Fibroblast of villous mesenchyme (primary cell): ENCODE measurements at places on chromosomes 1 and 21. TPM values are rescaled to one million over a fixed set of nuclear protein-coding genes. Genes with fewer than 3 reads are reported as not detected.

C1orf94 gene
- not detected in 2 replicates for total RNA-seq

OPRD1 gene
- under 0.01 TPM in 1 of 2 replicates, not detected in the other for total RNA-seq

TRAF3IP3 gene
- total RNA-seq = not detected in 2 replicates

ETV3L gene
- not detected in 2 replicates for total RNA-seq

COL11A1 gene
- 18.6 and 19.6 TPM in 2 replicates for total RNA-seq

PGBD5 gene
- not detected in 2 replicates for total RNA-seq

GLMN gene
- 10.3 and 16.4 TPM in 2 replicates for total RNA-seq

TNFRSF25 gene
- total RNA-seq = 2.9 and 3.9 TPM in 2 replicates

STMN1 gene
- total RNA-seq = 85.9 and 99.9 TPM in 2 replicates

IL20 gene
- 0.32 and 0.86 TPM in 2 replicates for total RNA-seq

FALEC gene
- total RNA-seq = 0.64 and 1.3 TPM in 2 replicates

SPRR3 gene
- total RNA-seq = not detected in 2 replicates

LAMB3 gene
- total RNA-seq = 3.9 and 14.2 TPM in 2 replicates

TLCD4 gene
- 0.32 and 0.86 TPM in 2 replicates for total RNA-seq

NECTIN4 gene
- 0.32 and 2.6 TPM in 2 replicates for total RNA-seq

CDCA8 gene
- total RNA-seq = 6.1 and 14.2 TPM in 2 replicates

SRM gene
- 24.6 and 25.4 TPM in 2 replicates for total RNA-seq

SH3GLB1 gene
- 44.5 and 47.9 TPM in 2 replicates for total RNA-seq

CD101 gene
- total RNA-seq = under 0.01 TPM in 2 replicates

TNFRSF4 gene
- 0.32 and 0.43 TPM in 2 replicates for total RNA-seq

DMBX1 gene
- not detected in 2 replicates for total RNA-seq

AVPR1B gene
- not detected in 2 replicates for total RNA-seq

HSD3B2 gene
- not detected in 2 replicates for total RNA-seq

OR2T33 gene
- total RNA-seq = not detected in 2 replicates

MSH4 gene
- total RNA-seq = under 0.01 and 0.43 TPM in 2 replicates

ARHGAP29 gene
- 50.3 and 85.1 TPM in 2 replicates for total RNA-seq

ITLN1 gene
- not detected in 2 replicates for total RNA-seq

ZNF593 gene
- 20.3 and 26.4 TPM in 2 replicates for total RNA-seq

ANKRD34A gene
- 1.3 and 1.6 TPM in 2 replicates for total RNA-seq

CELA2A gene
- total RNA-seq = not detected in 2 replicates
